ENCODE measurements at places on chromosomes 12 and 14. TPM values are rescaled to one million over a fixed set of nuclear protein-coding genes. Genes with fewer than 3 reads are reported as not detected.
A peak's percentile ranks its signal among the peaks of the same experiment; 100 is the strongest.

DNA sequence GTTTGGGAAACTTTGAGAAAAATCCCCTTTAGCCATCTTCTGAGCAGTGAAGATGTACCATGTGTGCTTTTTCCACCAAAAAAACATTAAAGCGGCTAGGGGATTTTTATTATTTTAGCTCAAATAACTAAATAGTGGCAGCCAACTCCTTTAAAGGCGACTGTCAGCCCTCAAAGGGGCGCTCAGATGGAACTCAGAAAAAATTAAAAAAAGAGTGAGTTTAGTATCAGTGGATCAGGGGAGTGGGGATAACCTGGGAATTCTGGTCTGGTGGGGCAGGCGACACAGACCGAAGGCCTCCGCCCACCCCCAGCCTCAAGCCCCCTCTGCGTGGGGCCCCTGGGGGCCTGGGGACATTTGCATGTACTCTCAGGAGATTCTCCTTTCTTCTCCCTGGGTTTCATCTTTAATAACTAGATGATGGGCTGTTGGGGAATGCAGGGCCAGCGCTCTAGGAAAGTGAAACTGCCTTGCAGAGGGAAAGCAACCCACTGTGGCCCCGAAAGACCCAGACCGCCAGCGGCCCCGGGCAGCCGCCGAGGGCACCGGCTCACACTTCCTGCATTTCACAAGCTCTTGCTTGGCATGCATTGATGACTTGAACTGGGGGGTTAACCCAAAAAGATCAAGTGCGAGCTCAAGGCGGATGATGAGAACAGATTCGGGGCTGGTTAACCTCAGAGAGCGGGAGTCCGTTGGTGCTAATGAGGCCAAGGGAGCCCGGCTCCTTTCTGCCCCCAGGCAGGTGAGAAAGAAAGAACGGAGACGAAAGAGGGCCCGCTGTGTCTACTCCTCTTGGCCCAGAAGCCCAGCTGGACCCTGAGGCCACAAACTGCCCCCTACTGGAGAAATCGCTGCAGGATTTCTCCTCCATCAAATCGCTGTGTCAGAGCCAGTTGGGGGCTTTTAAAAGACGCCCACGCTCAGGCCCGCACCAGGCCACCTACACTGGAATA is 7.3 kb upstream of the BATF start:
- DNase-seq = no peak

GRCh38 chr12:104510873-104511440 is 54.2 kb downstream of the CHST11 start:
- DNase-seq = no peak

- no peak for DNase-seq
Measured at GRCh38 chr12:951176-951575, 1.7 kb upstream of the RAD52 start.

DNA sequence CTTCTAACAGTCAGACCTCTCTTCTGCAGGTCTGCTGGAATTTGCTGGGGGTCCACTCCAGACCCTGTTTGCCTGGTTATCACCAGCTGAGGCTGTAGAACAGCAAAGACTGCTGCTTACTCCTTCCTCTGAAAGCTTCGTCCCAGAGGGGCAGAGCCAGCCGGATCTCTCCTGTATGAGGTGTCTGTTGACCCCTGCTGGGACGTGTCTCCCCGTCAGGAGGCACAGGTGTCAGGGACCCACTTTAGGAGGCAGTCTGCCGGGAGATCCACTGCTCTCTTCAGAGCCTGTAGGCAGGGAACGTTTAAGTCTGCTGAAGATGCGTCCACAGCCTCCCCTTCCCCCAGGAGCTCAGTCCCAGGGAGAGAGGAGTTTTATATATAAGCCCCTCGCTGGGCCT is 125.1 kb downstream of the SOX5 start:
- DNase-seq = no peak

- no peak for DNase-seq
Measured at GRCh38 chr14:106538201-106538600, 1011.8 kb downstream of the TMEM121 start.

DNA sequence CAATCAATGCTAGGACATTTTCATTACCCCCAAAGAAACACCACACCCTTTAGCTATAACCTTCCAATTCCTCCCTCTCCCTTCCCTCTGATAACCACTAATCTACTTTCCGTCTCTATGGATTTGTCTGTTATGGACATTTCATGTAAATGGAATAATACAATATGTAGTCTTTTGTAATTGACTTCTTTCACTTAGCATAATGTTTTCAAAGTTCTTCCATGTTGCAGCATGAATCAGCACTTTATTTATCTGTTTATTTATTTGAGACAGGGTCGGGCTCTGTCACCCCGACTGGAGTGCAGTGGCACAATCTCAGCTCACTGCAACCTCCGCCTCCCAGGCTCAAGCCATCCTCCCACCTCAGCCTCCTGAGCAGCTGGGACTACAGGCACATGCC is 1.2 kb upstream of the RBM19 start:
- no peak for DNase-seq

GRCh38 chr12:468671-469389 is 9.1 kb downstream of the B4GALNT3 start:
- DNase-seq = no peak

GRCh38 chr12:49208146-49208545 is 19.3 kb upstream of the TUBA1A start:
- peak; percentile 84 for DNase-seq

DNA sequence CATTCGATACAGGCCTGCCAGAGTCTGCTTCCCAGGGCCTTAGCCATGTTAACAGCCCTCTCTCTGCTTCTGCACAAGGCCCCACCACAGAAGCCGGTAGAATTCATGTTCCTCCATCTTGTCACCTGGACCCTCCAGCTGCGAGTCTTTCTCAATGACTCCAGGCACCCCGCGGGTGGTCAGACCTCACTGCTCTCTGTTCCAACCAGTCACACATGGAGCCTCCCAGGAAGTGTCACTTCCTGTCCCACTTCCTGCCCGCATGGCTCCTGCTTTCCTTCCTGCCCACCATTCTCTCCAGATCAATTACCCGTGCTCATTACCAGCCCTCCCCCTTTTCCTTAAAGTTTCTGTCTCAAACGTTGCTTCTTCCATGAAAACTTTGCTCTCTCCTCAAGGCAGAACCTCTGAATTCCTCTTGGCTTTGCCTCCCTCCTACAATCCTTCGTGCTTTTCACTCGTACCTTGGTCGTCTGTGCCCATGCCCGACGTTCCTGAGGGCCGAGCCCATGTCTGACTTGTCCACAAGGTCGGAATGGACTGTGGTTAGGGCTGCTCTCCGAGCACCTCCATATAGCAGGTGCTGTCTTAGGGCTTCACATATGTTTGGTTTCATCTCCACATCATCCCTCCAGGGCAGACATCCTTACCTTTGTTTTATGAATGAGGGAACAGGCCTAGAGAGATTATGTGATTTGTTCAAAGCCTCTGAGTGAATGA is 172.1 kb downstream of the TSPAN9 start:
- no peak for DNase-seq

GRCh38 chr12:6230321-6231110 is 30.3 kb downstream of the CD9 start:
- DNase-seq = peak; percentile 42

DNA sequence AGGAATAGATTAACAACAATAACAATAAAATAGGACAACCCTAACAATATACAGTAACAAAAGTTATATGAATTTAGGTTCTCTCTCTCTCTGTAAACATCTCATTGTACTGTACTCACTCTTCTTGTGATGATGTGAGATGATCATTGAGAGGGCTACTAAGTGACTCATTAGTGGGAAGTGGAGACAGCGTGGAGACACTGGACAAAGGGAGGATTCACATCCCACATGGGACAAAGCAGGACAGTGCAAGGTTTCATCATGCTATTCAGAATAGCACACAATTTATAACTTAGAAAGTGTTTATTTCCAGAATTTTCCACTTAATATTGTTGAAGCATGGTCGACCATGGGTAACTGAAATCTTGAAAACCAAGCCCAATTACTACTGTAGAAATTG is 26.0 kb upstream of the SPATA7 start:
- no peak for DNase-seq

Gene EPYC
- not detected for total RNA-seq

Gene TSPAN19
- not detected for total RNA-seq

Gene SAMD4A
- 6.6 TPM for total RNA-seq

Gene IRAK3
- total RNA-seq = not detected

Gene LYZ
- total RNA-seq = not detected

Gene MMP17
- total RNA-seq = 2.0 TPM
